ENCODE measurements at places on chromosomes 2 and 18.

DNA sequence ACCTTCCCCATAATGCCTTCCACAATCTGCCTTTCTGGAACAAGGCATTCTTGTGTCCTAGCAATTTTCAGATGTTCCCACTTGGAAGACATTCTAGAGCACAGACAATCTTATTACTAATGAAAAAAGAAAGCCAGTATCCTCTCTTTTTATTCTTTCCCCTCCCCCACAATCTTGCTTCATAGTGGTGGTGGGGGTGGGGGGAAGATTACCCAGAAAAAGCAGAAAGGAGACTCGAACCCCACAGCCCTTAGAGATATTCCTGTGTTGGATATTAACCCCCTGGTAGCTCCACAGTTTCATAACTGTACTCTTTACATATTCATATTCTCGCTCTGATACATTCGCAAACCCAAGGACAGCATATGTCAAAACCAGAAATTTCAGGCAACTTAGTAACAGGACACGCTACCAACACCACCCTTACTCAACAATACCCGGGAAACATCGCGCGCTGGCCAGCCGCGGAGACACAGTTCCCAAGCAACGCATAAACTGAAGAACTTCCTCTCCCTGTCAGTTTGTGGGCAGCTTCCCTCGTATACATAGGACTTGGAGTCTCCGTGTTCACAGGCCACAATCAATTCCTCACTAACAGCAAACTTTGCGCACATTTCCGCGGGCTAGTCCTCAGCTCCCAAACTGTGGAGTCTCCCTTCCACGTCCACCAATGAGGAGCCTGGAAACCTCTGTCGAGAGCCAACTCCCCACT lies 793 bp downstream of the NR4A2 start:
- DNase-seq: peak; percentile 30

- DNase-seq: no peak
Observed at GRCh38 chr2:102439065-102439695, 16.2 kb downstream of the IL18RAP start.

DNA sequence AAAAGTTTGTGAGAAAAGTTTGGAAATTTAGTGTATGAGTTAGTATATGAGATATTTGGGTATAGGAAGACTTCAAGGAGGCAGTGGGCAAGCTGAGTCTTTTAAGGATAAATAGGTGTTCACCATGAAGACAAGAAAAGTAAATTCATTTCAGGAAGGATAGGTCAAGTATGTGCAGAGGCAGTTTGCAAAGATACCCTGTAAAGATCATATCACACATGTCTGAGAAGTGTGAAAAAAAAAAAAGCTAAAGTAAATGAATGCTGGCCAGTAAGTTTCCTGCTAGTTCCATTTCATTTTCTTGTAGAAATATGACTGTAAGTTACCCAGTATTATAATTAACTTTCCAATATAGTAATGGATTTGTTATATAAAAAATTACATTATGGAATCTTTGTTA lies 131.0 kb downstream of the PHLPP1 start:
- no peak for DNase-seq

GRCh38 chr2:241279413-241279812 lies 36.1 kb downstream of the HDLBP start:
- no peak for DNase-seq

- DNase-seq: no peak
Observed at GRCh38 chr2:41992056-41992642, 55.7 kb upstream of the PKDCC start.

GRCh38 chr2:11009891-11010290 lies 98.2 kb downstream of the KCNF1 start:
- DNase-seq: no peak

DNA sequence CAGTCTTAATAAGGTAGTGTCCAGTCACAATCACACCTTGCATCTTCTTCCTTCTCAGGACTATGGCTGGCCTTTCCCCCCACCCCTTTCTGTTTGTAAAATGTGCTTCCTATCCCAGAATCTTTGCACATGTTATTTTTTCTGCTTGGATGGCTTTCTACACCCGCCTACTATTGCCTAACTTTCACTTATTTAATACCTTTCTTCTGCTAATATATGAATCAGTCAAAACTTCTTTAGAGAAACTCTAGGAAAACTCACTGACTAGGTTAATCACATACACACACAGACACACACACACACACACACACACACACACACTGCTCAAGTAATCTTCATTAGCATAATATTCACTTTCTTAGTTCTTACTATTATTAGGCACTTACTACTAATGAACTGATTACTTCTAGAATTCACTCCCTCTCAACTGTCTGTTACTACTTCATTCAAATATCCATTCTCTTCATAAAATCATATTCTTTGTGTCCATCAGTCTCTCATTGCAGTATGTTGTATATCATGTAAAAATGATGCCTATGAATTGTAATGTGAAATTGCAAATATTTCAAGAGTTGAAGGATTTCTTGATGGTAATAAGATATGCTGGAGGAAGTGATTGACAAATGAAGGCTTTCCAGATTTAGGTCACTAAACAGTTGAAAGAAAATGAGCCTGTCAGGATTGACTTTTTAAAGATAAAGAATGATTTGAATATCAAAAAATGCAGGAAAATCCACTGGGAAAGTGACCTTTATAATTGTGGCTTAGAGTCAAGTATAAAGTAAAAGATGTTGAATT lies 51.2 kb downstream of the CLIP4 start:
- no peak for DNase-seq

- DNase-seq: no peak
Observed at GRCh38 chr2:25632396-25632795, 41.0 kb downstream of the DTNB start.

GRCh38 chr18:11983592-11983991 lies 2.3 kb downstream of the IMPA2 start:
- no peak for DNase-seq

GRCh38 chr2:26469092-26469710 lies 8.7 kb downstream of the OTOF start:
- peak; percentile 24 for DNase-seq

GRCh38 chr2:172456002-172456401 lies 28.6 kb downstream of the ITGA6 start:
- no peak for DNase-seq

DNA sequence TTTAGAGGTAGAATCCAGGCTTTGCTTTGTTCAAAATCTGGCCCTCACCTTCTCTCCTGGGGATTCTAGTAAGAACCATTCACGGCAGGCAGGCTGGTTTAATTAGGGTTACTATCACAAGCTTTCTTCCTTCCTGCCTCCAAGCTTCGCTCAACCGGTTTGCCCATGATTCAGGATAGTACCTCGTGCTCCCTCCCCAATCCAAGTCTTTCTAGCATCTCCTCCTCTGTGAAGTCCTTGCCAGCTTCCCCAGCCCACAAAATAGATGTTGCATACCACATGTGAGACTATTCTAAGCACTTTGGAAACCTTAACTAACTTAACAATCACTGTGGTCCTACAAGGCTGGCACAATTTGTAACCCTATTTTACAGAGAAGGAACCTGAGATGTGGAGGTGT lies 135.1 kb downstream of the SOCS6 start:
- DNase-seq: no peak

- DNase-seq: no peak
Observed at GRCh38 chr2:215548714-215549113, 112.8 kb upstream of the FN1 start.

GRCh38 chr2:34552337-34552736 lies 953.2 kb upstream of the FAM98A start:
- no peak for DNase-seq

DNA sequence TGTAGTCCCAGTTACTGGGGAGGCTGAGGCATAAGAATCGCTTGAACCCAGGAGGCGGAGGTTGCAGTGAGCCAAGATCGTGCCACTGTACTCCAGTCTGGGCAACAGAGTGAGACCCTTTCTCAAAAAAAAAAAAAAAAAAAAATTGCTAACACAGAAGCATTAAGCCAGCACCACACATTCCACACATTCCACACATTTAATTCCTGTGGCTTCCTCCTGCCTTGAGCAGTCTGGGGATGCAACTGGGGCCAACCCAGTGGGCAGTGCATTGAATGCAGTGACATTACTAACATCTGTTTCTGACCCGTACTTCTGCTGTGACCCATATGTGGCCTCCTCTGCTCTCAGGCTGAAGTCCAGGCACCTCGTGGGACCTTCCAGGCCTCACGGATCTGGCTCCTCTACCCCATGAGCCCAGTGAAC lies 107.0 kb downstream of the BCL2L11 start:
- no peak for DNase-seq

- no peak for DNase-seq
Observed at GRCh38 chr2:1159013-1159412, 208.4 kb downstream of the SNTG2 start.

GRCh38 chr2:73069855-73070642 lies 1.5 kb downstream of the SFXN5 start:
- no peak for DNase-seq

- no peak for DNase-seq
Observed at GRCh38 chr18:48813321-48813720, 137.4 kb downstream of the SMAD7 start.

Measured in effector memory CD8-positive, alpha-beta T cell (primary cell).